ENCODE measurements at places on chromosomes 1 and 21.

DNA sequence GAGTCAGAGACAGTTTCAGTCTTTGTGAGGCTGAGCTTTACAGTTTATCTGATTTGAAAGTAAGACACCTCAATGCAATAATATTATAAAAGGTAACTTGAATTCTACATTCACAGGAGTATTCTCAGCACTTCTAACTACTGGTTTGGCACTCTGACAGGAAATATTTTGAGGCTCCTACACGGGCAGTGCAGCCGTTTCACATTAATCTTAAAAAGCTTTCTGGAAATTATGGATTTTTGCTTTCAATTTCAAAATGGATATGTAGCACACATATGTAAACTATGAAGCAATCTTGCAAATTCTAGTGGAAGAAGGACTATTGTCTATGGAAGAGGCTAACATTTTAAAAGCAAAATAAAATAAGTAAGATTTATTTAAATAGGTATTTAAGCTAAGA lies 262.9 kb upstream of the SNX7 start:
- no peak for DNase-seq

DNA sequence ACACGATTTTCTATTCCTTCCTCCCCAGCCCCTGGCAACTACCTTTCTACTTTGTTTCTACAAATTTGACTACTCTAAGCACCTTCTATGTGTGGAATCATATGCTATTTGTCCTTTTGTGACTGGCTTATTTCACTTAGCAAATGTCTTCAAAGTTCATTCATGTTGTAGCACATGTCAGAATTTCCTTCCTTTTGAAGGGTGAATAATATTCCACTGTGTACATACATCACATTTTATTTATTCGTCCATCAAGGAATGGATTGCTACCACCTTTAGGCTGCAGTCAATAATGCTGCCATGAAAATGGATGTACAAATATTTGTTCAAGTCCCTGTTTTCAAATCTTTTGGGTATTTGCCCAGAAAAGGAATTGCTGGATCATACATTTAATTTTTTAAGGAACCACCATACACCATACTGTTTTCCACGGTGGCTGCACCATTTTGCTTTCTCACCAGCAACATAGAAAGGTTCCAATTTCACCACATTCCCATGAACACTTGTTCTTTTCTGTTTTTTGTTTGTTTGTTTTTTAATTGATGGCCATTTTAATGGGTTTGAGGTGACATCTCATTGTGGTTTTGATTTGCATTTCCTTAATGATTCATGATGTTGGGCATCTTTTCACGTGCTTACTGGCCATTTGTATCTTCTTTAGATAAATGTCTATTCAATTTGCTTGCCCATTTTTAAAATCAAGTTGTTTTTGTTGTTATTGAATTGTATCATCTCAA lies 3.3 kb upstream of the PDZK1 start:
- DNase-seq: no peak

GRCh38 chr1:25834894-25835293 lies 15.1 kb downstream of the MTFR1L start:
- DNase-seq: no peak

DNA sequence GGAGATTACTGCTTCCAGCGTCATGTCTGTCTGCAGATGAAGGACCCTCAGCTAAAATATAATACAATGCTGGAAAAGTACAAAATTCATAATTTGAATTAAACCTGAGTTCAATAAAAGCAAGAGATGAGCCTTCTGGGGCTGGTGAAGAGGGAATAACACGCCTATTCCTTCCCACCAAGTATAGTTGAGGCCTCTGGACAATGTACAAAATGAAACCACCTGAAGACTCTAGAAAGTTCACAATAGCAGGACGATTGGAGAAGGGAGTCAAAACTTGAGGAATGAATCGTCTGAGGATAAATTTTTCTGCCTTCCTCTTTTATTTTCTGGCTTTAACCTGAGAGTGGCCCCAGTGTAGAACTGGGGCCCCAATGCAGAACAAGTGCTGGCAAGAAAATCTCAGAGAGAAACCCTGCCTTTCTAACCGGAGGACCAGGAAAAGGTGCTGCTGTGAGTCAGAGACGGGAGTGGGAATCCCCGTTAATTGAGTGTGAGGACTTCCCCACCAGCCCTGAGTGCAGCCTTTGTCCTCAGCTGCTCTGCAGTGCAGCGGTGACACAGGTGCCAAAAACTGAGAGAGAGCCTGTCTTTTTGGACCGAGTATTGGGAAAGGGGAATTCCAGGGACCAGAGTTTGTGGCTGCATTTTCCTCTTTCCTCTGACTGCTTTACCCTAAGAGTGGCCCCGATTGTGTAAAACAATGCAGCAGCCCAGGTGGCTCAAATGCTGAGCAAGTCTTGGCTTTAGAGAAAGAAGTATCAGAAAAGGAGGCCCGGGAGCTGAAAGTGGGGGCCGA lies 264.9 kb downstream of the DYRK1A start:
- DNase-seq: no peak

DNA sequence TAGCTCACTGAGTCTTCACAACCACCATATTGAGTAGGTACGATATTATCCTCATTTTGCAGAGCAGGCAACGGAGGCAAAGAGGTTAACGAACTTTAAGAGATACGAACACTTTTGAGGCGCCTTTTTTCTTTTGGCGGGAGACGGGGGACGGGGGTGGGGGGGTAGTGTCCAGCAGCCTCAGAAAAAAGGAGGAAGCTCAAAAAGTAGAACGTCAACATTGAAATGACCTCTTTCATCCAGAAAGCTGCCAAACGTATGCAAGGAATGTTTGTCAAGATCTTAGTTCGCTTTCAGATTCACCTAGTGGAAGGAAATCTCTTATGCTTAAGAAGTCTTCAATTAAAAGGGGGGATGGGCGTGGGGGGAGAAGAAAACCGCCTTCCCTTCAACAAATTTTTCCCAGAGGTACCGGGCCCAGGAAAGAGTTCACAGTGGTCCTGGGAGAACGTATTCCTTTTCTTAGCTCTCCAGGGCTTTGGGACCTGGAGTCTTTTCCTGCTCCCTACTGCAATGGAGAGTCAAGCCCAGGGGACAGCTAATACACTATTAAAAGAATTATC lies 1.1 kb upstream of the PCAT6 start:
- DNase-seq: no peak

GRCh38 chr1:77120950-77121349 lies 98.3 kb downstream of the PIGK start:
- no peak for DNase-seq

- peak; percentile 29 for DNase-seq
These were observed 1.2 kb upstream of the RNF11 start for GRCh38 chr1:51234721-51235425.

DNA sequence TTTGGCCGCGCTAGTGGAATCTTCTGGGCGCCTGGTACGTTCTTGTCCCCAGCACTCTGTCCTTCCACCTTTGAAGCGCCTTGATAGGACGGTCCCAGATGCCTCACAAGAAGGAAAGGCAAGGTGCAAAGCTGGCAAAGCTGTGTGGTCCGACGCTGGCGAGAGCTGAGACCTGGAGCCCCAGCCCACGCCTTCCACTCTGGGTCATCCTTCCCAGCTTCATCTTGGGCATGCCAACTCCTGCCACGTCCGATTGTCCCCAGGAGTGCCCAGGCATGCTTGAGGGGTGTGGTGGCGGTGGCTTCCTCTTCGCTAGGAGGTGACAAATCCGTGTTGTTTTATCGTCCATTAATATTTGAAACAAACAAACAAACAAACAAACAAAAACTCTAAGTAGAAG lies 123.9 kb upstream of the DPYD start:
- no peak for DNase-seq

DNA sequence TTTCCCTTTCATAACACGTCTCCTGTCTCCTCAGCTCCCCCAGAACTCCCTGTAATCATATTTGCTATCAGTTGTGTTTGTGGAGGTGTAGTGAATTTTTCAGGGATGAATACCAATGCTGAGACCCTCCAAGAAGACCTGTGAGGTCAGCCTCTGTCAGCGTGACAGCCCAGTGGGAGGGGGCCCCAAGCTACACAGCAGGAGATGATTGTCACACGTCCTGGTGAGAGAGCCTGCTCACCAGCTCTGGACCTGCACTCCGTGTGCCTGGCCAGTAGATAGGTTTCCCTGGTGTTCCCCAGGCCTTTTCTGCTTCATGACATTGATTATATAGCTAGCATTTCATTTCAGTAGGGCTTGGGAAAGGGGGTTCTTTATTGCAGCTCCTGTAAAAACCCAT lies 421.5 kb downstream of the KIF26B start:
- DNase-seq: no peak

- no peak for DNase-seq
These were observed 11.1 kb downstream of the ZFYVE9 start for GRCh38 chr1:52153010-52153409.

DNA sequence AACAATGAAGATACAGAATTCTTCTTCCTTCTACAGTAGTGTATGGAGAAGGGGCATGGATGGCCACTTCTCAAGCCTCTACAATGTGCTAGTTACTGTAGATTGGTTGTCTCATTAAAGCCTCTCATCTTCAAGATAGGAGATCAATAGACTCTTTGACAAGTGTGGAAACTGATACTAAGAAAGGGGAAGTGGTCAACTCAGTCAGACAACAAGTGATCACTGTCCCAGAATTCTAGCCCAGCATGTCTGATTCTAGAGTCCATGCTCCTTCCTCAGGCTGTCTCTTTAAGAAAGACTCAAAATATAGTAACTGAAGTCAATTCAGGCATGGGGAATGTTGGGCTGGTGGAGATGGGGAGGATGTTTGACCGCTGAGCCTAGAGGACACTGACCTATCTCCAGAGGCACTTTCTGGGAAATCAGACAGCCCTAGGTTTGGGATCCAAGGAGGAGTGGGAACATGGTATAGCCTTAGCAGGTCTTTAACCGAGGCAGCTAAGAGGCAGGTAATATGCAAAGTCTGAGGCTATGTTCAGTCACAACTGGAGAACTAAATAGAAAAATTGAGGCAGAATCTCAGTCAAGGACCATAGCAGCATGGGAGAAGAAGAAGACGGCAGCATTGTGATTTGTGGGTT lies 39.3 kb upstream of the EYA3 start:
- no peak for DNase-seq

DNA sequence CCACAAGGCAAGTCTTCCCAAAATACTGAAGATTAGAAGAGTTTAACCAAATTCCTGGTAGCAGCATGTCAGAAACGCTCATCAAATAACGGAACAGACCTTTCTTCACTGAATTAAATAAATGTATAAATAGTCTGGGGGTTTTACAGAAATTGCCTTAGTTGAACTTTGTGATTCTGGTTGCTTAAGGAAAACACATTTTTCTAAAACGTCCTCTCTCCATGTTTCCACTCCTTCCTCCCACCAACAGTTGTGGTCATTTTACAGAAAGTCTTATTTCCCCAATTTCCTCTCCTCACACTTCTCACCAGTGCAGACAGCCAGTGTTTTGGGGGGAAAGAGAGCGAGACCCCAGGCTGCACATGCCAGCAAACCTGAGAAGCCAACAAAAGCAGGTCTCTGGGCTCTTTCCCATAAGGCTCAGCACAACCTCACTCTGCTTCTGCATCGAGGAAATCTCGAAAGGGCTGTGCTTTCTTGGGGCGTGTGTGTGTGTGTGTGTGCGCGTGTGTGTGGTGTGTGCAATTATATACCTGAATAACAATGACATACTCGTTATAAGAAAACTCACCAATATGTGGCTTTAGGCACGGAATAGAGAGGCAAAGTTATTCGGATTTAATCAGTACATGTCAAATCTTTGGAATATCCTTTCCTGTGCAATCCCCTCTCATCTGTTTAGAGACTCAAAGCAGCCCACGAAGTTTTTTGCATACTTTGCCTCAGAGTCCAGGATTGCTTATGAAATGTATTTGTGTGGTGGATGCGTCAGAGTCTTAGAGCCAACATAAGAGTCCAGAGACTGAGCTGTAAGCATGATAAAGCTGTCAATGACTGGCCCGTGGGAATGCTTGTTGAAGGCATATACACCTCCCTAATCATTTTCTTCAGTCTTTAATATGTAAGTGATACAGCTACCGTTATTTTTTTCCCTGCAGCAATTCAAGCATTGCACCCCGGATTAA lies 2.0 kb downstream of the KCNJ15 start:
- no peak for DNase-seq

DNA sequence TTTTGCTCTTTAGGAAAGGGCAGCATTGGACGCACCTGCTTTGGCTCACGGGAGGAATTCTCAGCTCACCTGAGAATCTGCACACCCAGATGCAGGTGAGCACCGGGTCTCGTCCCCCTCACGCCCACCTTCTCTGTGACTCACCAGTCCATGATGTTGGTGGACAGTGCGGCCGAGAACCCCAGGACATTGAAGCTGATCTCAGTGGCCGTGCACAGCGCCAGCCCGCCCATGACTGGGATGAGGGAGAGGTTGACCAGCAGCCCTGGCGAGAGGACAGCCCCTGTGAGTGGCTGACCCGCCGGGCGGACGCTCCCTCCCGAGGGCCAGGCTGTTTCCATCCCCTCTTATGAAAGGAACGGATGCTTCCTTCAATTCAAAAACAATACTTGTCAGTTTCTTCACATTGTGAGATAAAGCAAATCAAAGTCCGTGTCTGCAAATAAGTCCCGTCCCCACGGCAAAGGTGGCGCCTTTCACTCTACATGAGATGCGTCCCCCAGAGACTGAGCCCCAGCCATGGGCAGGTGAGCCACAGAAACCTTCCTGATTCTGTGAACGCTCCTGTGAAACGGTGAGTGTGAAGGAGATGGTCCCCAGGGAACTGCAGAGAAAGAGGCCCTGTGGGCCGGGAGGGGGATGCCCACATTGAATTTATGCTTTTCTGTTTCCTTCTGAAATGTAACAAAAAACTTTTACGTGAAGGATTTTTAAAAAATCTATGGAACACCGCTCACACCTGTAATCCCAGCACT lies 12.7 kb upstream of the CDK11B start:
- DNase-seq: no peak

- no peak for DNase-seq
These were observed 26.8 kb downstream of the RAB3B start for GRCh38 chr1:51963592-51964308.

DNA sequence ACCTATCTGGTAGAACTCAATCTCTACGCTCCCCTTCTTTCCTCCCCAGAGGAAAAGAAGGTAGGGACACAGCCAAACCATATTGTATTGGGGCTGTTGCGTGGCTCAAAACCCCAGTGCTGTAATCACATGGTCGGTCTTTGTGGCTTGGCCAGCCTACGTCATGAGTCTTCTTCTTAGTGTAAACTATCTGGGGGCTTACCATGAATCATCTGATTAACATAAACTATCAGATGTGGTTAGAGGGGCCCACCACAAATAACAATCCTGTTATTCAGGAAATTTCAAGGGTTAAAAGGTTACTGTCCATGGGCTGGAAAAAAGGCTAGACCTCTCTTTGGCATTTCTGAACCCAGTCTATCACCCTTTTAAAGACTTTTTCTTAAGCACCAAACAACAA lies 49.5 kb upstream of the GPR52 start:
- no peak for DNase-seq
